ENCODE measurements at places on chromosomes 12 and 14. TPM values are rescaled to one million over a fixed set of nuclear protein-coding genes. Genes with fewer than 3 reads are reported as not detected.

GRCh38 chr12:2335513-2335912 lies 282.7 kb downstream of the CACNA1C start:
- peaks cover 2% of the 10 kb centered on the region for H3K4me1 ChIP-seq
- no peak for DNase-seq
- peaks cover 5% of the 10 kb centered on the region for H3K27me3 ChIP-seq
- H3K36me3 ChIP-seq, result no peaks in the 10 kb centered on the region

- no peaks in the 10 kb centered on the region for H3K4me1 ChIP-seq
- no peak overlapping the region for H3K27ac ChIP-seq
- no peak for DNase-seq
- H3K4me3 ChIP-seq, result no peak overlapping the region
- no peaks in the 10 kb centered on the region for H3K27me3 ChIP-seq
These were observed 90.1 kb upstream of the FOXG1 start for GRCh38 chr14:28676479-28676878.

DNA sequence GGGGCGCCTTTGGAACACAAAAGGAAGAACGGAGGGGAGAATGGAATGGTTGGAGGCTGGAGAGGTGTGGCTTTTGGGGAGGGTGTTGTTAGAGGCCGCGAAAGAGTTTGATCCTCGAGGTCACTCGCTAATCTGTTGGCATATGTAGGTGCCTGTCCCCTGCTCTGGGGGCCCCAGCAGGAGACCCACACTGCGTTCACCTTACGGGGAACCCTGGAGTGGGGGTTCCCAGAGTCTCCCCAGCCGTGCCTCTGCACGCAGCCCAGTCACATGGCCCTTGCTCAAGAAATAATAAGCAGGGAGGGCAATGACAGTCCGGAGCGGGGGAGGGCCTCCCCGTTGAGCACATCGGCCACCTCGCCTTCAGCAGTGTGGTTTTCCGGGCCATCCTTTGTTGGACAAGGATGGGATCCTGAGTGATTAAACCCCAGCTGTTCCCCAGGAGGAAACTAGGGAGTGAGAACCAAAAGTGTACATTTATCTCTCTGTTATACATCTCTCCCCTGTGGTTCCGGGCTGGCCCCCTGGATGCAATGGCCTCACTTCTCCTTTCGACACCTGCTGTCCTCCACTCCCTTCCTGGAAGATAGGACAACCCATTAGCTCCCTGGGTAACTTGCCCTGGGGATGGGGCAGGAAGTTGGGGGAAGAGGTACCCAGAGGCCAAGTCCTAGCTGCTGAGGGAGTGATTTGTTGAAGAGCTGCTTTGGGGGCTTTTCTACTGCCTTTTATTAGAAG lies 1.3 kb downstream of the PLEKHG3 start:
- no peak for DNase-seq
- H3K27me3 ChIP-seq, result peaks cover 69% of the 10 kb centered on the region
- H3K27ac ChIP-seq, result no peak overlapping the region
- peaks cover 39% of the 10 kb centered on the region for H3K4me1 ChIP-seq

GRCh38 chr12:120996133-120996746 lies 17.9 kb downstream of the HNF1A start:
- no peak for DNase-seq
- H3K4me3 ChIP-seq, result no peak overlapping the region
- H3K4me1 ChIP-seq, result peaks cover 3% of the 10 kb centered on the region
- no peak overlapping the region for H3K27ac ChIP-seq
- peaks cover 1% of the 10 kb centered on the region for H3K36me3 ChIP-seq

GRCh38 chr12:40650038-40650704 lies 42.1 kb upstream of the CNTN1 start:
- no peak overlapping the region for H3K4me3 ChIP-seq
- no peak for DNase-seq
- H3K27ac ChIP-seq, result no peak overlapping the region
- no peaks in the 10 kb centered on the region for H3K4me1 ChIP-seq
- H3K36me3 ChIP-seq, result no peaks in the 10 kb centered on the region
- H3K27me3 ChIP-seq, result no peaks in the 10 kb centered on the region

- H3K4me1 ChIP-seq, result no peaks in the 10 kb centered on the region
- no peaks in the 10 kb centered on the region for H3K27me3 ChIP-seq
- H3K4me3 ChIP-seq, result no peak overlapping the region
- H3K36me3 ChIP-seq, result no peaks in the 10 kb centered on the region
These were observed 990.2 kb upstream of the ATXN7L3B start for GRCh38 chr12:73547421-73547820.

Gene RPGRIP1
- not detected for total RNA-seq

- peaks cover 23% of the 10 kb centered on the region for H3K36me3 ChIP-seq
- no peaks in the 10 kb centered on the region for H3K27me3 ChIP-seq
- no peak overlapping the region for H3K4me3 ChIP-seq
These were observed 54.0 kb downstream of the GPATCH2L start for GRCh38 chr14:76205708-76206107.

DNA sequence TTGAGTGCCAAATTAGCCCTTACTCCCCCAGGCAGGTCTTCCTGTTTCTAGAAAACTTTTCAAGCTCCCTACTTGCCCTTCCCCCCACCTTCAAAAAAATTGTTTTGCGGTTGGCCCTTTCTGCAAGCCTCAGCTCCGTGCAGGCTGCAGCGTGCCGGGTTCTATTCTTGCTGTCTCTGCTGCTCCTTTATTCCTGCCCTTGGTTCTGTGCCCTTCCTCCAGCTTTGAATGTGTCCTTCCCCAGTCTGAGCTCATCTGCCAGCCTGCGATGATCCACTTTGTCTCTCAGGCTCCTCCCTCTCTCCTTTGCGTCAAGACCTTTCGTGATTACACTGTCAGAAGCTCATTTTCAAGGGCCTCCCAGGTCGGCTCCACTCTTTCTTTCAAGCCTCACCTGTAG lies 98.6 kb downstream of the IRF2BPL start:
- H3K36me3 ChIP-seq, result no peaks in the 10 kb centered on the region
- peaks cover 67% of the 10 kb centered on the region for H3K4me1 ChIP-seq

Gene GRIP1
- 0.34 TPM for total RNA-seq

Gene TBX5
- total RNA-seq, result not detected

GRCh38 chr12:94705676-94706075 lies 55.3 kb upstream of the TMCC3 start:
- peaks cover 8% of the 10 kb centered on the region for H3K27me3 ChIP-seq
- no peak overlapping the region for H3K27ac ChIP-seq

Gene CIDEB
- 34.8 TPM for total RNA-seq

DNA sequence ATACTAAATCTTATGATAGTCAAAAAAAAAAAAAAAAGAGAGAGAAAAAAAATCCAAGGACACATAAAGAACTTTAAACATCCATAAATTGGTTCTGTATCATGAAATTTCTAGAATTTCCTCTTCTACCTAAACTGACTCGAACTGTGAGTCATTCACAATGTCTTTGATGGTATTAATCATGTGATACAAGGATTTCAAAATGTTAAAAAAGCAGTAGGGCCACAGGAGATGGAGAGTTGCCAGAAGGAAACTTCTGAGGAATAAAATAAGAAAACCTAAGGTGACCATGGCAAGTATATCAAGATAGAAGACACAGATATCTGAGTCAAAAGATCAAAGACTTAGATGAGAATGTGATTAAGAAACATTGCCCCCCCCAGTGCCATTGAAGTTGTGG lies 1320.9 kb upstream of the FLRT2 start:
- H3K27me3 ChIP-seq, result no peaks in the 10 kb centered on the region
- DNase-seq, result no peak
- no peak overlapping the region for H3K4me3 ChIP-seq

DNA sequence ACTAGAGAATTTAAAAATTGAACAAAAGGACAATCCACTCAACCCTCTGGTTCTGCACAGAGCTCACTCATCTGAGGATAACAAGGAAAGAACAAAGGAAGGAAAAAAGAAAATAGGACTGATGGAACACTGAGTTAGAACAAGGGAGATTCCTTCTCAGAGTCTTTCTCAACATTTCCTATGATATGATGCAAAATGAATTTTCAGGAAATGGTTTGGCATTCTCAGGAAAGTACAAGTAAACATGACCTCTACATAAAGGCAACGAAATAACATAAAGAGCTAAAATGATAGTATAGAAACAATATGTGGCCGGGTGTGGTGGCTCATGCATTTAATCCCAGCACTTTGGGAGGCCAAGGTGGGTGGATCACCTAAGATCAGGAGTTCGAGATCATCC lies 135.8 kb downstream of the ITPR2 start:
- no peak for DNase-seq
- H3K4me1 ChIP-seq, result peaks cover 2% of the 10 kb centered on the region
- no peak overlapping the region for H3K27ac ChIP-seq
- no peak overlapping the region for H3K4me3 ChIP-seq

Gene KCNA1
- not detected for total RNA-seq

Gene KRT73
- 0.60 TPM for total RNA-seq

Gene CCDC175
- not detected for total RNA-seq

Gene LYZ
- total RNA-seq, result 16.4 TPM
